ENCODE measurements at places on chromosomes 4 and X. TPM values are rescaled to one million over a fixed set of nuclear protein-coding genes. Genes with fewer than 3 reads are reported as not detected.

Gene MGAT4D
- total RNA-seq = not detected

Gene NSG1
- total RNA-seq = 34.5 TPM

Gene CXCL13
- total RNA-seq = not detected

Gene TGIF2LX
- not detected for total RNA-seq

Gene MAP9
- 17.8 TPM for total RNA-seq

Gene SOWAHD
- 3.8 TPM for total RNA-seq

Gene HTN3
- not detected for total RNA-seq

Gene DRP2
- total RNA-seq = 0.39 TPM

Gene CSN1S1
- total RNA-seq = not detected

Gene RTL9
- total RNA-seq = 0.31 TPM

Gene PNMA5
- 0.49 TPM for total RNA-seq

Gene TMEM271
- 0.62 TPM for total RNA-seq

Gene TXLNG
- total RNA-seq = 48.4 TPM

Gene HHIP
- 2.5 TPM for total RNA-seq

GRCh38 chr4:150255610-150256224, 177.5 kb downstream of the DCLK2 start:
- DNase-seq = no peak

GRCh38 chrX:76931518-76931917, 504.0 kb downstream of the MAGEE1 start:
- DNase-seq = no peak

DNA sequence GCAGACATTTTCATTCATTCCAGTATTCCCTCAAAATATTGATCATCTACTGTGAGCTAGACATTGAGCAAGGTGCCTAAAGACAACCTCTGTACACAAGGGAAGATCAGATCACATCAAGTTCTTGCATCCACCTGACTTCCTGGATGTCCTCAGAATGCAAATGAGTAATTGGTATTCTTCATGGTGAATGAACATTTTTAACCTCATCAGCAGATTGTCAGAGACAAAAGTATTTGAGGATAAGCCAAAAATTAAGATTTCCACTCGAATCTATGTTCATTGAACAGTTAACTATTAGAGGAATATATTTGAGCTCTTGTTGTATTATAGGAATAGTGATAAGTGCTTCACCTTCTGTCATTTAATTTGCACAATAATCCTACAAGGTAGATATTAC, 1.3 kb downstream of the SMARCAD1 start:
- DNase-seq = no peak

GRCh38 chrX:444305-444704, 57.6 kb upstream of the PPP2R3B start:
- no peak for DNase-seq

DNA sequence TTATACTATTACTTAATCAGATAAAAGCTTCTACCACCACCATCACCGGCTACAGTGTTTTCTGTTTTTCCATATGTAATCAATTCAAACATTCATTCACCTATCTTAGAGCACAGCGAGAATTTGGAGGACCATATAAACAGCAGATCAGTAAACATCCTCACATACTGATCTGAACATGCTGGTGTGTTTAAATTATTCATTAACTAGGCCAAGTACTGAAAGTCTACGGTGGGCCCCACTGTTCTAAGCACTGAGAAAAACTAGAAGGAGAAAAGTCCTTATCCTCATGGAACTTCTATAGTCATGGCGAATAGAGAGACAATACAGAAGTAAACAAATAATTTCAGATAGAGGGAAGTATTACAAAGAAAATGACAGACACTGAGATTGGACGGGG, 176.6 kb downstream of the NR3C2 start:
- no peak for DNase-seq

DNA sequence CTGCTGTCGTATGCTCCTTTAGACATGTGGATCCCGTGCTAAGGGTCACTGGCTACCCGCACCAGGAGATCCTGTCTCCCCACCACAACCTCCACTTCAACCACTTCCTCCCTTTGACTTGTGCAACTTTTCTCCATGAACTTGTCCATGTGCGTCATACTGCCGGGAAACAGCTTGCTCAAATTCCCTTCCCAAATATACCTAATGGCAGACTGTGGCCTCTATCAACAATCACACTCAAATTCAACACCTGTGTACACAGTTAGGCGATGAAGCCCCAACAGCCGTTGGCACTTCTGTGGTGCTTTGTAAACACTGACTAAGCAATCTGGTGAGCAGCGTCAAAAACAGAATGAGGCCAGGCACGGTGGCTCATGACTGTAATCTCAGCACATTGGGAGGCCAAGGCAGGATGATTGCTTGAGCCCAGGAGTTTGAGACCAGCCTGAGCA, 49.5 kb downstream of the CD99L2 start:
- no peak for DNase-seq

DNA sequence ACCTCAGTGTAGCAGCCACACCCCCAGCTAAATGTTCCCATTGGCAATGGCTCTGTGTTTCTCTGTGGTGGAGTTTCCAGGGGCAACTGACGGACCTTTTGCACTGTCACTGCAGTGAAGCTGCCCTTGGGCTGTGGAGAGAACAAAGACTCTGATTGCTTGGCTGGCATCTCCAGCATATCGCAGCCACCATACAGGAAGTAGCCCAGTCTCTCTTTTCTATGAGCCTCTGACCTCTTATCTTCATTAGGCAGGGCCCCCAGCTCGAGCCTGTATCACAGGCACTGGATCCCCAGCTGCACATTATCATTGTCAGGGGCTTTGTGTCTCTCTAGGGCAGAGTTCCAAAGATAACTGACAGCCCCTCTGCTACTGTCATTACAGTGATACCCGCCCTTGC, 483.5 kb downstream of the ARAP2 start:
- no peak for DNase-seq

GRCh38 chr4:37762294-37762990, 64.0 kb upstream of the PGM2 start:
- DNase-seq = peak; percentile 56

- no peak for DNase-seq
Measured at GRCh38 chr4:156820931-156821330, 150.7 kb downstream of the PDGFC start.

GRCh38 chr4:6121276-6121850, 79.0 kb downstream of the JAKMIP1 start:
- no peak for DNase-seq

GRCh38 chr4:29326816-29327215, 1393.4 kb upstream of the PCDH7 start:
- DNase-seq = no peak

- DNase-seq = no peak
Measured at GRCh38 chr4:41485041-41485440, 52.9 kb upstream of the LIMCH1 start.

DNA sequence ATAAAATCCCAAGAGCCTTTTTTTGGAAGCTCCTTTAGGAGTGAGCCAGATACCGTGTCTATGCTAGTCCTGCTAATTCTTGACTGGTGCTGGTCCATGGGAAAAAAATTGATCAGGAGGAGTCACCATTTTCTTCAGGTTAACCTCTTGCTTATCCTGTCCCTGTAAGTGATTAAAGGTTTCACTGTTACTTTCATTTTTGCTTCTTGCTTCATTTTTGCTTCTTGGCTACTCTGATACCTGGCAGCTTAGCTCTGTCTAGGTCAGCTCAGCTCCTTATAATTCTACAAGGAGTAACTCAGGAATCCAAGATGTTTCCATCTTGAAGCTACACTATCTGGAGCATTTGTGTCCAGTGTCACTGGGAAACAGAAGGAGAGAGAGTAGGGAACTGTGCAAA, 45.7 kb downstream of the AFM start:
- no peak for DNase-seq

GRCh38 chrX:118459494-118459893, 36.1 kb upstream of the DOCK11 start:
- DNase-seq = peak; percentile 64

- no peak for DNase-seq
Measured at GRCh38 chr4:32985256-32985655, 2265.1 kb downstream of the PCDH7 start.

DNA sequence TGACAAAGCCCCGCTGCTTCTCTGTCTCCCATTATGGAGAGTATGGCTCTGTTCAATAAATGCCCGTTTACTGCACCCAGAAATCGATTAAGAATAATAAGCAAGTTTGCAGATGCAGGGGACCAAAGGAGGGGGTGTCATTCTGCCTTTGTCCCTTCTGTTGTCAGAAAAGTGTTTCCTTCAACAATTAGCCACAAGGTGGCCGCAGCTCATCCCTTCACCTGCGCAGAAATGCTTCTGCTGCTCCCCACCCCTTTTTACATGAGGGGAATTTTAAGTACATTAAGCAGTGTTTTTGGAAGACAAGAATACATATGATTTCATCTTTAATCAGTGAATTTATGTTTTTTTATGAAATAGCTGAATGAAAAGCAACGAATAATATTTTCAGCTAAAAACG, 175.6 kb upstream of the ARX start:
- peak; percentile 45 for DNase-seq

- no peak for DNase-seq
Measured at GRCh38 chr4:57504139-57504538, 394.0 kb upstream of the IGFBP7 start.

GRCh38 chr4:113564493-113564892, 197.0 kb downstream of the CAMK2D start:
- DNase-seq = no peak

GRCh38 chr4:107564326-107564725, 155.7 kb downstream of the PAPSS1 start:
- no peak for DNase-seq

DNA sequence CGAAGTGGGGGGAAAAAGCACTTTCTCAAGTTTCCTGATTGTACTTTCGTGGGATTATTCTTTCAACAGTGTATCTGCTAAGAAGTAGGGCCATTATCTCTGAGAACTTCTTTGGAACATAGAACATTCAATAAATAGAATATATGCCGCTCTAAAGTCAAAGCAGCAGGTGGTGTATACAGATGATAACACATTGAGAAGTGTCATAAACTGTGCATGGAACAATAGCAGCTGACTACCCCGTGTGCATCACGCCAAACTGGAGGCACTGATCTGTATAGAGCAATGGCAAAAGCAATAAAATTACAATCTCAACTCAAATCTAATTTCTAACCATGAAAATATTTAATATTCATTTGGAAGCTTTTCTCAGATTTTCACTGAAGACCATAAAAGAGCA, 175.3 kb downstream of the DCTD start:
- no peak for DNase-seq

DNA sequence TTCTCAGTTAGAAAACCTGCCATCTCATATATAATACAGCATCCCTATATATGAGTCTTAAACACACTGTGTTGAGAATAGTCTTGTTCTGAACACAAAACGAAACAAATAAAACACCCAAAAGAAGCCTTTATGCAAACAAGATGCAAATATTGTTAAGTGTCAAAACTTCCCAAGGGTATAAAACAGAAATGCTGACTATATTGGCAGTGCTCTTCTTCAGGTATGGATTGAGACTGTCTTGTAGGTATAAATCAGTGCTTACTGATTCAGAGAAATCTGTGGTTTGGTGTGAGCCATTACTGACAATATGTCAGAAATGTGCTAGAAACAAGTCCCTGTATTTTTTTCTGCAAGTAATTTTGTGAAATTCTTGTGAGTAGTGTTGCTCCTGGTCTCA, 82.8 kb upstream of the CTSO start:
- no peak for DNase-seq

- no peak for DNase-seq
Measured at GRCh38 chrX:124506066-124506465, 159.7 kb downstream of the SH2D1A start.

DNA sequence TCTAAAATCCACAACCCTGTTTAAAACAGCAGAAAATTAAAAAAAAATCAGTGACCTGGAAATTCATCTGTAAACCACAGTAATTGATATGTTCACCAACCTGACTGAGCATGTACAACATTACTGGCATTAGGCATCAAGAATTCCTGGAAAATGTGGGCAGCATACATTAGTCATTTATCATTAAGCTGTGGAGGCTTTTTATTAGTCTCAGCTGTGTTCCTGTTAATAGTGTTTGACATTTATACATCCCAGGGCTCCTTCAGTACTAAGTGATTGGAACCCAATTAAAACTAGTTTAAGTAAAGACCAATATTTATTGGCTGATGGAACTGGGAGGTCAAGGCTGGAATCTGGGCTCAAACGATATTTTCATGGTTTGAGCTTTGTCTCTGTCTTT, 227.3 kb upstream of the GIMD1 start:
- no peak for DNase-seq

- DNase-seq = no peak
Measured at GRCh38 chr4:86508436-86508835, 85.7 kb upstream of the PTPN13 start.

- no peak for DNase-seq
Measured at GRCh38 chrX:78527263-78527662, 131.9 kb downstream of the RTL3 start.

DNA sequence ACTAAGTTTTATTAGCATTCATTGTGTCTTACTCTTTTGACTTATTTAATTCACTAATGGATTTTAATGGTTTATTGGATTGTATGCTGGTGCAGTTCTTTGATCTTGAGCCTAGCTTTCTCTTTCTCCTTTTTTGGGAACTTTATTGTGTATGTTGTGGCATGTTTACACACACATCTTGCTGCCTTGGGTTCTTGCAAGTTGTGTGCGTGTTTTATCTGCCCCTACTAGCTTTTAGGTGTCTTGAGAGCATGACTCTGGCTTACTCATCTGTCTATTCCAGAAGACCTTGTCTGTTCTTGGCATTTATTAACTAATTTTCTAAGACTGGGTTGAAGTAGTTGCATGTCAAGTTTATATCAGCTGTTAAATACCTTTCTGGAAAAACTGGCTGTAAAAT, 2.7 kb downstream of the TMEM165 start:
- DNase-seq = no peak

All from GM23338 (cell line).